CD4-positive, alpha-beta T cell treated with Interleukin-4 for 4 hours (primary cell): ENCODE measurements at places on chromosomes 1 and 21.

GRCh38 chr1:115404911-115405310, 66.9 kb upstream of the NGF start:
- DNase-seq, result no peak

DNA sequence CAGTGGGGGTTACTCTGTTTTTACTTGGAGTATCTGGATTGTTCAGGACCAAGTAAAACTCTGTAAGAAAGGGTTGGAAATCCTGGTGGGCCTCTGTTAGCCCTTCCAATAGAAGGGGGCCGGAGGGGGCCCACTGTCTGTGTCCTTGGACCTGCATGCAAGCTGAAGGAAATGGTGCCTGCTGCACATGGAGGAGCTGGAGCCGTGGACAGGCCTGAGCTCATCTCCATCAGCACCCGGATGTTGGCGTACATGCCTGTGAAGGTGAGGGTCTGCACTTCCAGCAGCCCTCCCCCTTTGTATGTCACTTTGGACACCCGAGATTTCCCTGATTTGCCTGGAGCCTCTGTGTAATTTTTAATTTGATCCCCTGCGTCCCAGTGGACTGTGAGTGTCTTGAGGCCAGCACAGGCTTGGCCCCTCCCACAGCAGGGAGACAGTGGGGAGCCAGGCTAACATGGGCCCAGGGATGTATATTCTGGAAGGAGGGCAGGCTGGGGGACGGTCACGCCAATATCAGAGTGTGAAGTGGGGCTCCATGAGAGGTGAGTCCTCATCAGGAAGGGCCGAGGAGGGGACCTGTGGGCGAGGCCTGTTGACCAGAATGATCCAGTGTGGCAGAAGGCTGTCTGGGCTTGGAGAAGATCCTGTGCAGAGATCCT, 16.8 kb downstream of the GALNT2 start:
- no peak for DNase-seq

DNA sequence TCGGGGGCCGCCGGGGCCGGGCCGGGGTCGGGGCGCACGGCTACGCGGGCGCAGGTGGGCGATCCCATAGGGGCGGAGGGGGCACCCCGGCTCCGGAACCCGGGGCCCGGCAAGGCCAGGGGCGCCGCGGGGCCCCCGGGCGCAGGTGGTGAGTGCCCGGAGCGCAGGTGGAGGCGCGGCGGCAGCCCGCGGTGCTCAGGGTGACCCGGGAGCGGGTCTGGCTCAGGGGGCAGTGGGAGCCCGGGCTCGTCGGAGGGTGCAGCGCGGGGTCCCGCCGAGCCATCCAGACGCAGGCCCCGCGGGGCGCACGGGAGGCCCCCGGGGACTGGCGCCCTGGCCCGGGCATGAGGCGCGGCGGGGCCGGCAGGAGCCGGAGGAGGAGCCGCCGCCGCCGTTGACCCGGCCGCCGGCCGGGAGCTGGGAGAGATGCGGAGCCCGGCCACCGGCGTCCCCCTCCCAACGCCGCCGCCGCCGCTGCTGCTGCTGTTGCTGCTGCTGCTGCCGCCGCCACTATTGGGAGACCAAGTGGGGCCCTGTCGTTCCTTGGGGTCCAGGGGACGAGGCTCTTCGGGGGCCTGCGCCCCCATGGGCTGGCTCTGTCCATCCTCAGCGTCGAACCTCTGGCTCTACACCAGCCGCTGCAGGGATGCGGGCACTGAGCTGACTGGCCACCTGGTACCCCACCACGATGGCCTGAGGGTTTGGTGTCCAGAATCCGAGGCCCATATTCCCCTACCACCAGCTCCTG, 489 bp downstream of the CELSR2 start:
- DNase-seq, result no peak

- DNase-seq, result peak; percentile 77
These were observed 47.3 kb downstream of the H3-3A start for GRCh38 chr1:226109829-226110248.

GRCh38 chr1:203638950-203639349, 12.3 kb downstream of the ATP2B4 start:
- DNase-seq, result no peak

DNA sequence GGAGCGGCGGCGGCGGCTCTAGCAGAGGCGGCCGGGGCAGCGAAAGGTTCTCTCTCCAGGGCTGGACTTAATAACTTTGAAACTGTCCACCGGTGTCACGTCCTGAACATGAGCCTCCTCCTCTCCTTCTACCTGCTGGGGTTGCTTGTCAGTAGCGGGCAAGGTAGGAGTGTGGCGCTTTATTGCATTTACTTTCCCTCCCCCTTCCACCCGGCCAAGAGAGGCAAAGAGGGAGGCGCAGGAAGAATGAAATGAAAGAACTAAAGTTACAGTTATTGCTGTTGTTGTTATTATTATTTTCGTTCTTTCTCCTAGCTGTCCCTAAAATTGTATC, 214 bp downstream of the NCAM2 start:
- DNase-seq, result no peak

DNA sequence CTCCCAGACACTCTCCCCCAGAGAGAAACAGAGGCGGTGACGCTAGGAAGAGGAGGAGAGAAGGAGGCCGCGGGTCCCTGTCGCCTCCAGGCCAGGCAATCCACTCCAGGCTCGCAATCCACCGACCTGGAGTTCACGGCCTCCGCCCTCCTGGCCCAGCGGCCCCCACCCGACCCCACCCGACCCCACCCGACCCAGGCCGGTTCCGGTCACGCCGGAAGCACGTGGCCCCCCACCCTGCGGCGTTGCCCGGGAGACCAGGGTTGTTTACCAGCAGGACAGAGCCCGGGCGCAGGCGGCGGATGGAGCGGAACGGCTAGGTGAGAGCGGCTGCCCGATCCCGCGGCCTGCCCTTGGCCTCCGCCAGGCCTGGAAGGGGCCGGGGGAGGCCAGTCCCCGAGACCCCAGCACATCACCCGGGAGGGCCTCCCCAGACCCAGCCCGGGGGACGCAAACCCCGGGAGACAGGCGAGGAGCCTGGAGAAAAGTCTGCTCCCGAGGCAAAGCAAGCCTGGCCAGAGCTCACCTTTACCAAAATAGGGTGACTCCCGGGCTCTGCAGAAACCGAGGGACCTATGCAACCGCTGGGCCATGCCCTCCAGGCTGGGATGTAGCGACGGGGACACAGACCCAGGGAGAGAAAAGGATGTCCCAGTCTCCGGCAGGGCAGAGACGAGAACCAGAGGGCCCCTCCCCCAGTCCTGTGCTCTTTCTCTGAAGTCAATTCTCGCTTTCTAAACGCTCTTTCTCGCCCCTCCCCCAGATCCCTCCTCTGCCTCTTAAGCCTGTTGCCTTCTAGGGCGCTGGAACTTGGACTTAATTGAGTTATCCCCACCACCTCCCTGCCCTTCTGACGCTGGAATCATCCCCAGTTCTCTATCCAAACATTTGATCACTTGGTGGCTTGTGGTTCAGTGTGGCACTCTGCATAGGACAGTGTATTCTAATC, at the start of the genes PLA2G2C and UBXN10:
Gene PLA2G2C, minus strand, starts transcription at position 685 of the 949 bp plus-strand sequence. CDS start 9,155 bp downstream, outside the sequence.
Gene UBXN10, plus strand, starts transcription at position 263 of the 949 bp plus-strand sequence. CDS start 4,466 bp downstream, outside the sequence.
- peak; percentile 49 for DNase-seq
